COLO829 (cell line): ENCODE measurements at places on chromosomes 4 and X.

- no peak for DNase-seq
Observed at GRCh38 chr4:150699599-150699998, 117.6 kb downstream of the MAB21L2 start.

GRCh38 chrX:131795442-131796229 is 227.5 kb upstream of the STK26 start:
- DNase-seq, result no peak

- no peak for DNase-seq
Observed at GRCh38 chr4:146260521-146260920, 46.2 kb downstream of the REELD1 start.

DNA sequence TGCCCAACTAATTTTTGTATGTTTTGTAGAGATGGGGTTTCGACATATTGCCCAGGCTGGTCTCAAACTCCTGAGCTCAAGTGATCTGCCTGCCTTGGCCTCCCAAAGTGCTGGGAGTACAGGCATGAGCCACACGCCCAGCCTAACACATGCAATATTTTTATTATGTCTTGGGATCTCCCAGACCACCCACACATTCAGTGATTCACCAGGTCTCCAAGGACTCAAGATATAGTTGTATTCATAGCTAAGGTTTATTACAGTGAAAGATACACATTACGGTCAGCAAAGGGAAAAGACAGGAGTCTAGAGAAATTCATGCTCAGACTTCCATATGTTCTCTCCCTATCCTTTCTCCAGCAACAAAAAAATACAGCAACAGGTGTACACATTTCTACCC is 25.5 kb upstream of the FAM120C start:
- DNase-seq, result peak; percentile 26

DNA sequence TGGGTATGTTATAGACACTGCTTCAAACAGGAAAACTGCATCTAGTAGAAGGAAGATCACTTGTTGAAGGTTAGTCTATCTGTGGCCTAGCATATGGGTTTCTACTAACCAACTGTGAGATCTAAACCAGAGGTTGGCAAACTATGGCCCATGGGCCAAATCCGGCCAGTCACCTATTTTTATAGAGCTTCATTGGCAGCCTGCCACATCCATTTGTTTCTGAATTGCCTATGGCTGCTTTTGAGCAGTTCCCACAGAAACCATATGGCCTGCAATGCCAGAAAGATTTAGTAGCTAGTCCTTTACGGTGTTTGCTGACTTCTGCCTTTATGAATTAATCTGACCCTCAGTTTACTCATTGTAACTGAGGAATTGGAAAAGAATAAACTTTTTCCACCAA is 71.1 kb downstream of the MID1 start:
- DNase-seq, result no peak

GRCh38 chr4:11506194-11506593 is 77.5 kb upstream of the HS3ST1 start:
- DNase-seq, result no peak

DNA sequence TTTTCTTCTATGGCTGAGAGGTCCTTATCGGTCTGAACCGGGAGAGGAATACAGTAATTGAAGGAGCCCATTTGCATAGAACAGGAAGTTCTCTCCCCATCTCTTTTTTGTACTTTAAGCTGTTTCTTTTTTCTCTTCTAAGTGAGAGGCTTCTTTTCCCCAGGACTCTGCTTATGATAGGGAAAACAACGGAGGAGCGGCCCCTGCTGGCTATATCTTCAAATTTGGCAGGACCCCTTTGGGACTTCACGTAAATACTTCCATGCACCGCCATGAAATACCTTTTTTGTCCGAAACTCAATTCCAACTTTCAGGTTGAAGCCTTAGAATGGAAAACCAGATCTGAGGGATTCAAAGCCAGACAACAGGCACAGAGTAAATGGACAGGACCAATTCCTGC is 1153.0 kb upstream of the INTU start:
- DNase-seq, result no peak
